Mammary epithelial cell (primary cell): ENCODE measurements at places on chromosomes 5 and 9. TPM values are rescaled to one million over a fixed set of nuclear protein-coding genes. Genes with fewer than 3 reads are reported as not detected.
A peak's percentile ranks its signal among the peaks of the same experiment; 100 is the strongest.

PPP3R2 gene
- not detected for polyA plus RNA-seq

BARHL1 gene
- not detected for polyA plus RNA-seq

GRCh38 chr5:96706433-96707111, 44.4 kb downstream of the CAST start:
- peak; percentile 50 for DNase-seq

DNA sequence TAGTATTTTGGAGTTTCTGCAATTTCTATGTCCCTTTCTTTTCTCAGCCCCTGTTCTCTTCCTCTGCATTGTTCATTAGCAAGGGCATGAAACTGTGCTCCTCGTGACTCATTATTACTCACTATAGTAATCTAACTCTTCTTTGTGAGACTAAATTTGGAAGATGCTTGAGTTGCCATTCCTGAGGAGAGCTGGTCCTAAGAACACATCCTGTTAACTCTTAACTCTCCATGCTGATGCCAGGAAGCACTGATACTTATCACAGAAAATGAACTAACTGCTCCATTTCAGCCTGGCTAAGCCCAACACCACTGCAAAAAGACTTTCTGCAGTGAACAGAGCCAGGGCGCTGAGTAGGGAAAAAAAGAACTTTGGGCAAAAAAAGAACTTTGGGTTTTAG, 10.6 kb upstream of the CSNK1A1 start:
- peak; percentile 92 for DNase-seq

GRCh38 chr9:35179347-35180280, 17.8 kb downstream of the UNC13B start:
- no peak for DNase-seq

DNA sequence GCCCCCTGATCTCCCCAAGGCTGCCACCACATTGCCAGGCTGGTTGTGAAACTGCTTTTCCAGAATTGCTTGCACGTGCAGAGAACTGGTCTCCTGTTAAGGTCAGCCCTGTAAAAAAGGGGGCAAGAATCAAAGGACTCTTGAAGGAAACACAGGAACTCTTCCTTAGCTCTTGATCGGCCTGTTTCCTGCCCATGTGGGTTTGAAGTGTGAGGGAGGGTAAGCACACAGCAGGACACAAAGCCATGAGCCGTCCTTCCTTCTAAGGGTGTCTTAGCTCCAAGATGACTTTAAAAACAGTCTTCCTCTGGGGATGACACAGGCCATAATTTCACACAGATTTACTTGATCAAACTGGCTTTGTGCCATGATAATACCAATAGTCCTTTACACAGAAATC, 36.1 kb downstream of the TEK start:
- no peak for DNase-seq

GRCh38 chr5:135850231-135850630, 15.8 kb downstream of the SLC25A48 start:
- DNase-seq, result no peak
